Activated T-cell treated with anti-CD3 and anti-CD28 coated beads, Interleukin-2, amount 50 U/mL, for 48 hours (primary cell): ENCODE measurements at places on chromosomes 13 and 19.

DNA sequence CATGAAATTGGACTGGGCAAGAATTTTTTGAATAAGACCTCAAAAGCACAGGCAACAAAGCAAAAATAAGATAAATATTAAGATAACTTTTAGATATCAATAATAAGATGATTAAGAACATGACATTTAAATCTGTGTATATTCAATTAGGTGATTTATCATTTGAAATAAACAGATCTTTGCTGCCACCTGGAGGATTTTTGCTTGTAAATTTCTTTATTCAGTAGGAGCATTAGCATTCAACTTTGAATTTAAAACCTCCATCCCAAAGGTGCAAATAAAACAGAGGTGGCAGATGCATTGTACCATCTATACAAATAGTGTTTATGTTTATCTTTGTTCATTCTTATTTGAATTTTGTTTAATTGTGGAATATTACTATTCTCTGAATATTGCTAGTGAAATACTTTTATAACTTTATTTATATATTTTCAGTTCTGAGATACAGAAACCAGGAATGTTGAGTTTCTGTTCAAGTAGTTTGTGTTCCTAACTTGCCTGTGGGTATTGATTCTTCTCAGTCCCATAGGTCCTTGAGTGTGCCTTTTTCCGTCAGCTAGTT is 20.9 kb downstream of the COG6 start:
- DNase-seq = no peak

DNA sequence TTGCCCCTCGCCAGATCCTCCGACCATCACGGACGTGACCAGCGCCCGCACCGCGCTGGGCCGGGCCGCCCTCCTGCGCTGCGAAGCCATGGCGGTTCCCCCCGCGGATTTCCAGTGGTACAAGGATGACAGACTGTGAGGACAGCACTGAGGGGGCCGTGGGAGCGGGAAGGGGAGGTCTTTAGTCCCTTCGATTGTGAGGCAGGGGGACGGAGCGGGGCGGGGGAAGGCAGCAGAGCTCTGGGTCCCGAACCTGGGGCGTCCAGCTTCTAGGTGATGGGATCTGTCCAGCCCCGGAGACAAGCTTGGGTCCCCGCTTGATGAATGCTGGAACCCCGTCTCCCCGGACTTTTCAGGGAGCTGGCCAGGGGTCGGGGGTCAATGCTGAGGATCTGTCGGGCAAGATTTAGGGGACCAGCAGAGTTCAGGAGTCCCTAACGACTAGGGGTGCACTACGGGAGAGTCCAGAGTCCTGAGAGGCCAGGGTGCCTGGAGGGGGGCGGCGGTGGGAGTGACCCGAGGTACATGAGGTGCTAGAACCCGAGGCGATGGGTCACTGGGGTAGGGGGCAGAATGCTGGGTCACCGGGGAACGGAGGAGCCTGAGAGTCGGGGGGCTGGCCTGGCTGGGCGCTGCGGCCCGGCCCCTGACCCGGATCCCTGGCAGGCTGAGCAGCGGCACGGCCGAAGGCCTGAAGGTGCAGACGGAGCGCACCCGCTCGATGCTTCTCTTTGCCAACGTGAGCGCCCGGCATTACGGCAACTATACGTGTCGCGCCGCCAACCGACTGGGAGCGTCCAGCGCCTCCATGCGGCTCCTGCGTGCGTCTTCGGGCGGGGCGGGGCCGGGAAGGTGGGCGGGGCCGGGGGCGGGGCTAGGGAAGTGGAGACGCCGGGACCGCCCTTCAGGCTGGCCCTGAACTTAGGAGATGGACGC is 14.6 kb downstream of the VSIG10L start:
- DNase-seq = peak; percentile 81

DNA sequence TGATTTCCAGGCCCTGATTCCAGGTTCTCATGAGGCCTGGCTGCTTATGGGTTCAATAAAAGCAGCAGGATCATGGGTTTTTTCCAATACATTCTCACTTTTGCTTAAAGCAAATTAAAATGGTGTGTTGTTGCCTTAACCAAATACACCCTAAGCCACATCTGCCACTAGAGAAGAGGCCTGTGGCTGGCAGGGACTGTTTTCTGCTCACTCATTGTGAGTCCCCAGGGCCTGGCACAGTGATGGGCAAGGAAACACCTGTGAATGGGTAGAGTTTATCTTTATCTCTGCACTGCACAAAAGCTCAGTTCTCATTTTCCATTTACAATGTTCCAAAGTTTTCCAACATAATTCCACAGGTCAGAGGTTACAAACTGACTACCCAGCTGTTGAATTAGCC is 726.0 kb downstream of the UQCRFS1 start:
- DNase-seq = no peak

DNA sequence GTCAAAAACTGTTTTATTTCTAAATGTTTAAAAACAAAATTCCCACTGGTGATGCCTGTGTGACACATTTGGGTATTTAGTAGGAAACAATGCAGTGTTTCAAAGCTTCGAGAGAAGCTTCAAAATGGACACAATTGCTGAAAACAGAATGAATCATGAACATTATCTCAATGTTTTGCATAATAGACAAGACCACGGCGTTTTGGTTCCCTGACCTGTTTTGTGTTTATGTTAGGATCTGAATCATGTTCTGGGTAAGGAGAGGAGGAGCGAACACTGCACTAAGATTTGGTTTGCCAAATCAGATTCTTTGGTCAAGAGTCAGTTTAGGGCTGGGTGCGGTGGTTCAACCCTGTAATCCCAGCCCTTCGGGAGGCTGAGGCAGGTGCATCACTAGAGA is 42.2 kb downstream of the IFT88 start:
- DNase-seq = no peak

DNA sequence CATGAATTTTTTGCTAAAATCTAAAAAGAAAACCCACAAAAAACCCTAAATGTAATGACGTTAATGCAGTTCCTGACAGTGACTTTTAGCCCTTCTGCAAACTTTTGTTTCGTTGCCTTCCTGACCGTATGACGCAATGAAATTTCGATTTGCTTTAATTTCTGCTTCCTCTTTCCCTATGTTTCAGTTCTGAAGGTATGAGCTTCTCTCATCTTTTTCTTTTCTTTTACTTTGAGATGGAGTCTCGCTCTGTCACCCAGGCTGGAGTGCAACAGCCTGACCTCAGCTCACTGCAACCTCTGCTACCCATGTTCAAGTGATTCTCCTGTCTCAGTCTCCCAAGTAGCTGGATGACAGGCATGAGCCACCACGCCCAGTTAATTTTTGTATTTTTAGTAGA is 6.1 kb upstream of the LILRA5 start:
- DNase-seq = no peak

GRCh38 chr13:32829269-32829668 is 187.0 kb upstream of the KL start:
- no peak for DNase-seq

GRCh38 chr19:46537136-46538097 is 41.8 kb upstream of the PNMA8B start:
- DNase-seq = peak; percentile 78

DNA sequence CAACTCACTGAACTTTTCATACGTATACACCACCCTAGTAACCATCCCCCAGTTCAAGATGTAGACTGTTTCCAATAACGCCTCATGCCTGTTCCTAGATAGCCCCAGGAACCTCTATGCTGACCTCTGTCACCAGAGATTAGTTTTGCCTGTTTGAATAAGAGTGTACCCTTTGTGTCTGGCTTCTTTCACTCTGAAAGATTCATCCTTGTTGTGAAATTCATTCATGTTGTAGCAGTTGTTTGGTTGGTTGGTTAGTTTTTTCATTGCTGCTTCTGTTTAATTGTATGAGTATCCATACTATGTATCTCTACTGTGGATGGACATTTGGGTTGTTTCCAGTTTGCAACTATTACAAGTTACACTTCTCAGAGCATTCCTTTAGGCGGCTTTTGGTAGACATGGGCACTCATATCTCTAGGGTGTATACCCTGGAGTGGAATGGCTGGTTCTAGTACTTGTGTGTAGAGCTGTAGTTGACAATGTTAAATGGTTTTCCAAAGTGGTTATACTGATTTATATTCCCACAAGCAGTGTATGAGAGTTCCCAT is 1.6 kb downstream of the RNASEH2B start:
- no peak for DNase-seq

DNA sequence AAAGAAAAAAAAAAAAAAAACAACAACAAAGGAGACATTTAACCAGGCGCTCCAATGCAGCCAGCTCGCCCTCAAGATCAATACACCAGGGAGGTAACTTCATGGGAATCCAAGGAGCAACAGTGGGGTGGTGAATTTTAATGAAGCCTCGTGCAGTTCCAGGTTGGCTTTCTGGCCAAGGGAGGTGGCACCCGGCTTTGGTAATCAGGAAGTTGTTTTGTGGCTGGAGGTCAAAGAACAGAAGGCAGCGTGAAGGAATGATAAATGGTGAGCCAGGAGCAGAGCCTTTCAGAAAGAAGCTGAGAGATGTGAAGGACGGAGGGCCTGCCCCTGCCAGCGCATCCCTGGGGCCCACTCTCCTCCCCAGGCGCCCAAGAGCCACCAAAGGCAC is 188.2 kb upstream of the TSC22D1 start:
- DNase-seq = no peak

- no peak for DNase-seq
Observed at GRCh38 chr13:56501750-56502149, 639.0 kb upstream of the PRR20A start.

GRCh38 chr13:27810461-27810860 is 18.2 kb downstream of the GSX1 start:
- DNase-seq = no peak

GRCh38 chr19:2755811-2756210 is 16.0 kb upstream of the SLC39A3 start:
- no peak for DNase-seq

DNA sequence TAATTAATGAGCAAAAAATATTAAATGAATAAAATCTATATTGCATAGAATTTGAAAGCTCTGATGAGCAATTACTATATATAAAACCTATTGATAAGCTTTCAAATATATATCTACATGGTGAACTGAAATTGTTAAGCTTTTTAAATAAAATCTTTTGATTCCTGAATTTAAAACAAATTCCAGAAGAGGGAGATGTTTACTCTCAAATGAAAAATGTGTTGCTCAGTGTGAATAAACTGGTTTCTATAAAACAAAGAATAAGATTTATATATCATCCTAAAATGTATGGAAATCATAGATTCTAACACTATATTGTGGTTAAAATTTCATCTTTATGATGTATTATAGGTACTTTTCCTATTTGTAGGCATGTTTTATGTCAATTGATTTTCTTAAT is 171.5 kb upstream of the SLITRK6 start:
- DNase-seq = no peak

- no peak for DNase-seq
Observed at GRCh38 chr19:37505958-37506386, 767 bp upstream of the ZNF793 start.

GRCh38 chr13:36418022-36418805 is 14.1 kb upstream of the CCNA1 start:
- DNase-seq = peak; percentile 22

DNA sequence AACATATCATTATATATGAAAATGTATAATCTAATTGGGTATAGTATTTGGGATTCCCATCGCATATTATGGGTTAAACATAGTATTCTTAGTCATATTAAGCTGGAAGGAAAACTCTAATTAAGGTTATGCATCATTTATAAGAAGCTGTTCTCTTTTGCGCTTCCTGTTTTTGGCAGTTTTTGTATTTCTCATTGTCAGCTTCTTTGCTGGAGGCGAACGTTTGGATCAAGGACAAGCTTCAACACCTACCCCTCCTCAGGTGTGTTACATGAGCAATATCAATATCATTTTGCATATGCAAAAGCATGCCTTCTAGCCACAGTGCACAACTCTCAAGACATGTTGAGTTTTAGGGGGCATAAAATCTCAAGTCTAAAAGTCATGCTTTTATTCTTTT is 439.8 kb downstream of the TDRD3 start:
- DNase-seq = no peak

- no peak for DNase-seq
Observed at GRCh38 chr13:76036176-76036575, 400.0 kb downstream of the LMO7 start.

GRCh38 chr19:12126707-12127106 is 13.4 kb downstream of the ZNF20 start:
- DNase-seq = no peak

DNA sequence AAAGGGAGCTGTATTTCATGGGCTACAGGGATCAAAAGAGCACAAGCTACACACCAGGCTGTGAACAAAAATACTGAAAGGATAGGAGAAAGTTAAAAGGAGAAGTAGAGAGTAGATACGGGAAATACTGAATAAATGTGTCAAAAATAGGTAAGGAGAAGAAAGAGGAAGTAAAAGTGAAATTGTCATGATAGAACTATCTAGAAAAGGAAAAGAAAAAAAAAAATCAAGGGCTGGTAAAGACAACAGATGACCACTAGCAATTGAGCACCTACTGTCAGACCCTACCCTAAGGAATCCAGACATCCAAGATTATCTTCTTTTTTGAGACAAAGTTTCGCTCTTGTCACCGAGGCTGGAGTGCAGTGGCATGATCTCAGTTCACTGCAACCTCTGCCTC is 4.8 kb downstream of the RUBCNL start:
- DNase-seq = no peak

- DNase-seq = no peak
Observed at GRCh38 chr19:38030686-38031422, 123.8 kb downstream of the SIPA1L3 start.

GRCh38 chr19:51137792-51138425 is 4.2 kb upstream of the SIGLEC7 start:
- DNase-seq = no peak

- DNase-seq = no peak
Observed at GRCh38 chr13:95505265-95505664, 47.3 kb upstream of the CLDN10 start.

GRCh38 chr13:27573265-27573664 is 47.1 kb downstream of the LNX2 start:
- DNase-seq = no peak

DNA sequence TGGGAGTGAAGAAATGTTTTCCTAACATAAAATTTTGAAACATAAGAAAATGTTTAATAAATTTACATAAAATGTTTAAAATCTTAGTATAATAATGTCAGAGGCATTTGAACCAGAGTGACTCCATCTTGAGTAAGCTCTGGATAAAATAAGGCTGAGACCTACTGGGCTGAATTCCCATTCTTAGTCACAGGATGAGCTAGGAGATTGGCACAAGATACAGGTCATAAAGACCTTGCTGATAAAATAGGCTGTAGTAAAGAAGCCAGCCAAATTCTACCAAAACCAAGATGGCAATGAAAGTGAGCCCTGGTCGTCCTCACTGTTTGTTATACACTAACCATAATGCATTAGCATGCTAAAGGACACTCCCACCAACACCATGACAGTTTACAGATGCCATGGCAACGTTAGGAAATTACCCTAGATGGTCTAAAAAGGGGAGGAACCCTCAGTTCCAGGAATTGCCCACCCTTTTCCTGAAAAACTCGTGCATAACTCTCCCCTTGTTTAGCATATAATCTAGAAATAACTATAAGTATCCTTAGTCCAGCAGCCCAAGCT is 1184.0 kb downstream of the UQCRFS1 start:
- no peak for DNase-seq
